ENCODE measurements at places on chromosomes 12 and 14.

GRCh38 chr12:131437706-131438492 is 273.0 kb upstream of the SFSWAP start:
- no peak for DNase-seq

- no peak for DNase-seq
These were observed 188.1 kb upstream of the PRKD1 start for GRCh38 chr14:30115756-30116155.

GRCh38 chr12:49028666-49029275 is 10.2 kb upstream of the PRKAG1 start:
- no peak for DNase-seq

- peak; percentile 20 for DNase-seq
These were observed 3.6 kb downstream of the MGAT2 start for GRCh38 chr14:49623941-49624839.

Measured in HT-29 (cell line).